ENCODE measurements at places on chromosomes 16 and 17.

GRCh38 chr17:3512505-3513171 is 36.8 kb downstream of the ASPA start:
- no peak for DNase-seq

DNA sequence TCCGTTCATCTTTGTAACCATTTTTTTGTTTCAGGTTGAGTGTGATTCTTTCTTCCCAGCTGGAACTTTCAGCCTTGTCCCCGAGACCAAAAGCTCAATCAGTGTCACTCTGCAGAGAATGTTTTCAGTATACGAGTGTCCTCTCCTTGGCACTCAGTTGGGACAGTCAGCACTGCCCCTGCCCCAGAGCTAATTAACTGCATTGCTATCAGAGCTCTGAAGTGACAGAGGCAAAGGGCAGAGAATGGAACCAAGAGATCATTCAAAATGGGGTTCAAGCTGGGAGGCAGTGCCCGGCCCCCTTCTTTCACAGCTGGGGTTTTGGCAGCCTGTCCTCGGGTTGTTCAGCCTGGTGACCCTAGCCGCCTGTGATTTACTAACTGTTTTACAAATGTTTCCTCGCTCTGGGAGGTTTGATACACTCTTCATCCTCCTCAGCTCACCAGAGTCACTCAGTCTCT is 195.9 kb upstream of the TBX2 start:
- DNase-seq = no peak

DNA sequence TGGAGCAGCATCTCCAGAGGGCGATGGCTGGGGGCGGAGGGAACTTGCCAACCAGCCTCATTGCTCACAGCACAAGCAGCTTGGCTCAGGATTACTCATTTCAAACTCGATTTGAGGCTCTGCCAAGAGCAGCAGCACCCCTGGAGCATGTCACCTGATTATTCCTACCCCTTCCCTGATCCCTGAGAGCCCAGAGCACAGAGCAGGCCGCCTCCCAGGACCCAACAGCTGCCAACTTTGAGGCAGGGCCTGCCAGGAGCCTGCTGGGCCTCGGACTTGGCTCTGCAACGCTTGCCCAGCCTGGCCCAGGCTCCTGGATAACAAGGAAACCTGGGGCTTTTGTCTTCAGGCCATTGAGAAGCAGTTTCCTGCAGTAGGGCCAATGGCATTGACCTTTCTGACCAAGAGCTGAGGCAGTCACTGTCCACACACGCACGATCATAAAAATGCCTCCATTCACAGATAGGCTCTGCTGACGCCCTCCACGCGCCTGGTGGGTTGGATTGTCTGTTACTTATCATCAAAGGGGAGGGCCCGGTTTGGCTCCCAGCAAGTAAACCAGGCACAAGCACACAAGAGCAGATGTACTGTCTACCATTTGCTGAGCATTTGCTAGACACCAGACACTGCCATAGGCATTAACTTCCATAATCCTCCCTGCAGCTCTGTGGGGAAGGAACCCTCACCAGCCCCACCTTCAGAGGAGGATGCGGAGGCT is 406.6 kb upstream of the EEF2KMT start:
- DNase-seq = no peak

DNA sequence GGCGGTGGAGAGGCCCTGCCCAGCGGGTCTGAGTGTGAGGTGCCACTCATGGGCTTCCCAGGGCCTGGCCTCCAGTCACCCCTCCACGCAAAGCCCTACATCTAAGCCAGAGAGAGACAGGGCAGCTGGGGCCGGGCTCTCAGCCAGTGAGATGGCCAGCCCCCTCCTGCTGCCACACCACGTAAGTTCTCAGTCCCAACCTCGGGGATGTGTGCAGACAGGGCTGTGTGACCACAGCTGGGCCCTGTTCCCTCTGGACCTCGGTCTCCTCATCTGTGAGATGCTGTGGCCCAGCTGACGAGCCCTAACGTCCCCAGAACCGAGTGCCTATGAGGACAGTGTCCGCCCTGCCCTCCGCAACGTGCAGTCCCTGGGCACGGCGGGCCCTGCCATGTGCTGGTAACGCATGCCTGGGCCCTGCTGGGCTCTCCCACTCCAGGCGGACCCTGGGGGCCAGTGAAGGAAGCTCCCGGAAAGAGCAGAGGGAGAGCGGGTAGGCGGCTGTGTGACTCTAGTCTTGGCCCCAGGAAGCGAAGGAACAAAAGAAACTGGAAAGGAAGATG is 11.2 kb downstream of the VASN start:
- no peak for DNase-seq

DNA sequence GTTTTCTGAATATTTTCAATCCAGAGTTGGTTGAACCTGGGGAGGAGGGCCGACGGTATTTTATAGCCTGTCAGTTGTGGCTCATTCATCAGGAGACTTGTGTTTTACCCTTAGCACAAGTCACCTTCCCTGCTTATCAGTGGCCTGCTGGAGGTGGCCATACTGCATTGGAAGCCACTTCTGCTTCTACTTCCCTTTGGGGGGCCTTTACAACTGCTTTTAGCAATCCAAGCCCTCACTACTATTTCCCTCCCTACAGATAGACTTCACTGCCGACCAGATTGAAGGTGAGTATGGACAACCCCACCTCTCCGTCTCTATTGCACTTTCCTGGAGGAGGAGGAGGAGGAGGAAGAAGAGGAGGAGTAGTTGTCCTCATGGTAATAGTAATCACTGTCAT is 4.4 kb downstream of the MYL4 start:
- no peak for DNase-seq

DNA sequence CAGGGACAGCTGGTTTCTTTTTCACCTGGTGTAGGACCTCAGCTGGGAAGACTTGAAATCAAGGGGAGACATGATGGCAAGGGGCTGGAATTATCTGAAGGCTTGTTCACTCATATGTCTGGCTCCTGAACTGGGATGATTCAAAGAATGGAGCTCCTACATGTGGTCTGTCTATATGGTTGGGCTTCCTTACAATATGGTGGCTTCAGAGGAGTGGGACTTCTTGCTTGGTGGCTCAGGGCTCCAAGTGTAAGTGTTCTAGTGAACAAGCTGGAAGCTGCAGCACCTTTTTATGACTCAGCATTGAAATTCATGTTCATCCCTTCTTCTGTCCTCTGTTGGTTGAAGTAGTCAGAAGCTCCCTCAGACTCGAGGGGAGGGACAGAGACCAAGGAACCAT is 127.9 kb downstream of the MSI2 start:
- no peak for DNase-seq

- DNase-seq = no peak
These were observed 9.7 kb upstream of the NOG start for GRCh38 chr17:56583772-56584171.

DNA sequence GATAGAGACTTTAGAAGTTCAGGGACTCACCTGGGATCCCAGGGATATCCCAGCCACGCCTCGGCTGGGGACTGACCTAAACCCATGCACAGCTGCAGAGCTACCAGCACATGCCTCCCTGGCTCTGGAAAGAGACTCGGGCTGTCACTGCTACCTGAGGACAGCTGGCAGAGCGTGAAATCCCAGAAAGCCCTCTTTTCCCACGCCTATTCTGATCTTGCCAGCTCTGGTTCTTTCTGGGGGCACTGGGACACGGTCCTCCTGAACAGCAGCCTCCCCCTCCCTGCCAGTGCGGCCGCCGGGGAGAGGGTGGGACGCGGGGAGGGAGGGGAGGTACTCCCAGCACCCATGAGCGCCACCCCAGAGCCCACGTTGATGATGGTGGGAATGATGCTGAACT is 10.8 kb downstream of the P2RX5 start:
- DNase-seq = no peak

DNA sequence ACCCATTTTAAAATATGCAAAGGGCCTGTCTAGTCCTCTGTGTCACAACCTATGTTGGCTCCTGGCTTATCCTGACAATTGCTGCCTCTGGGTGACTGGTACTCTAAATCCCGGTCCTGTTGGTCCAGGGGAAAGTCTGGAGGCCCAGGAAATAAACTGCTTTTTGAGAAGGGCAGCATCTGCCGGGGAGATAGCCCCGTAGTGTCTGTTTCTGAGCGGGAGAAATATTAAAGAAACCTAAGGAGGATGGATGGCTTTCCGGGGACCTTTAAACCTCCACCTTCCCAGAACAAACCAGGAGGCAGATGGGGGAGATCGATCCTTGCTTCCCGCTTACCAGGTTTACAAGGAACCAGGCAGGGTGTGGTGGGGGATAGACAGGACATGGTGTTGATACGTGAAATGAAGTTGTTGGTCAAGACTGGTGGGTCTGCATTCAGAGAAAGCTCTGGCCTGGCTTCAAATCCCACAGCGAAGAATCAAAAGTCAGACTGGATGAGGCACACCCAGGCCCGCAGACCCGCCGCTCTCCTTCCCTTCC is 3.8 kb downstream of the HOXB2 start:
- DNase-seq = no peak

- no peak for DNase-seq
These were observed 286.5 kb upstream of the ERCC4 start for GRCh38 chr16:13633391-13633861.

DNA sequence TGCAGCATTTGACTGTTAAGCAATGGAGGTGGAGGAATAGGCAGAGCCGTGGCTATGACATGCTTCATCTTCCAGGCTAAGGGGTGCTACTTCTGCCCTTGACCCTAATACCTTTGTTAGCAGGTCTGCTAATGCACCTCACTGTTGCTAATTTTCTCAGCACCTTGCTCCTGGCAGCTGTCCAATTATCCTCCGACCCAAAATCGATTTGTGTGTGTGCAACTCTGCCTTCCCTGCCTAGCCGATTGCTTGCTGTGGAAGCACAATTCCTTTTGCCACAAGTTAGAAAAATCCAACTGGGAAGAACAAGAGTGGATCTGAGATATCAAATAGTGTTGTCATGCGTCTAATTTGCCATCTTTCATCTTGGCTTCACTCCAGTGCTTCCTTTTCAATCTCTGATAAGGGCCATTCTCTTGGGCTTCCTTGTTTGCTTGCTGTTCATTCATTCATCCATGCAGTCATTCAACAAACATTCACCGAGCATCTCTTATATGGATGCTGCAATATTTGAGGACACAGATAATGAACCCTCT is 422.8 kb downstream of the RBFOX1 start:
- DNase-seq = no peak

DNA sequence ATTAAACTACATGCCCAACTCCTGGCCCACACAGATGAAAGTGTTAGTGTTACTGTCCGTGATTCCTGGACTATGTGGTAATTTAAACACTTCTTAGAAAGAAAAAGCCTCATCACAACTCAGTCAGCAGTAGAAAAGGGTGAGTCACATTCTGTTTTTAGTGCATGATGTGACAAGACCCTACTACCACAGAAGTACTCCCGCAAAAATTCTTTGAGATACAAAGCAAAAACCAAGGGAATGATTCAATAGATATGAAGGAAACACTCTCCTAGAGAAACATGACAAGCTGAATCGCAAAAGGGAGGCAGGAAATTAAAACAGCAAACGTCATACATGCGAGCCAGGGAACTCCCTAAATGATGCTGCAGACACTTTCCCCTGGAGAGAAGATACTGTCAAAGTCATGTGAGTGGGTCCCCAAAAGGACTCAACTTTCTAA is 14.4 kb downstream of the SNN start:
- DNase-seq = no peak

Data from activated T-cell treated with anti-CD3 and anti-CD28 coated beads for 1 hour (primary cell).